ENCODE measurements at places on chromosomes 1 and 21. TPM values are rescaled to one million over a fixed set of nuclear protein-coding genes. Genes with fewer than 3 reads are reported as not detected.

GRCh38 chr1:110708974-110709440 lies 34.3 kb upstream of the KCNA3 start:
- no peak for DNase-seq

- DNase-seq, result peak; percentile 2
Measured at GRCh38 chr1:12574757-12575139, 43.3 kb downstream of the DHRS3 start.

Gene NBPF4
- total RNA-seq, result not detected

Gene ASCL5
- total RNA-seq, result not detected

Gene FCMR
- total RNA-seq, result 6.2 TPM

Gene ETS2
- total RNA-seq, result 43.8 TPM

Gene PEX11B
- 23.8 TPM for total RNA-seq
